Activated T-helper 1 cell treated with anti-CD3 and anti-CD28 coated beads, Interleukin-2, amount 50 U/mL, for 16 hours (primary cell): ENCODE measurements at places on chromosomes 4 and X.

DNA sequence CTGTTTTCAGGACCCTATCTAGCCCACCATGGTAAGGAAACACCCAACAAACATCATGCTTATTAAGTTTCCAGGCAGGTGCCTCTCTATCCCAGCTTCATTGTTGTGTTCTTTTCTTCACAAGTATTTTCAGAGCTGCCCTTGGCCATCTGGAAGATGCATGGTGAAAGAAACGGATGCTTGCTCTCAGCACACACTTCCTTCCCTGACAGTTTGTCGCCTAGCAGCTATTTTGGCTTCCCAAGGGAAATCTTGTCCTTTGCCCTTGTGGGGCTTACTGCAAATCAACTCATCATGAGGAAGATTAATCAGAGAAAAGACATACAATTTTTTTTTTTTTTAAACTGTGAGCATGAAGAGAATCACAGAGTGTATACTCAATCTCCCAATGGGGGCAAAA lies 128.8 kb downstream of the ASMT start:
- DNase-seq: no peak

DNA sequence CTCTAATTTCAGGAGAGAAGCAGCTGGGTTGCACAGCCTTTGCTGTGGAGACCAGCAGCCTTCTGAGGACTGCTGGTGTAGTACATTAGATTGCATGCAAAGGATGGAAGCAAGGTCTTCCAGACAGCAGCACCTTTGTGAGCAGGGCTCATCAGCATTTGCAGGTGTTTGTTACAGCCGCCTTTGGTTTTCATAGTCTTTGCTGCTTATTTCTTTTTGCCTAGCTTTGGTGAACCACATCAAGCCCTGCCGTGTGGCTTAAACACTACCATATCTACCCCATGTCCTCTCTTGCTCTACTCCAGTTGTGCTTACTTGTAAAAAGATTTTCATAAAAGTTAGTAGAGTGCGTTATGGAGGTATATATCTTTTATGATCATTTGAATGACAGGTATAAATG lies 57.5 kb downstream of the MTM1 start:
- DNase-seq: no peak

- DNase-seq: no peak
These were observed 165.2 kb downstream of the IL15 start for GRCh38 chr4:141801558-141801957.

DNA sequence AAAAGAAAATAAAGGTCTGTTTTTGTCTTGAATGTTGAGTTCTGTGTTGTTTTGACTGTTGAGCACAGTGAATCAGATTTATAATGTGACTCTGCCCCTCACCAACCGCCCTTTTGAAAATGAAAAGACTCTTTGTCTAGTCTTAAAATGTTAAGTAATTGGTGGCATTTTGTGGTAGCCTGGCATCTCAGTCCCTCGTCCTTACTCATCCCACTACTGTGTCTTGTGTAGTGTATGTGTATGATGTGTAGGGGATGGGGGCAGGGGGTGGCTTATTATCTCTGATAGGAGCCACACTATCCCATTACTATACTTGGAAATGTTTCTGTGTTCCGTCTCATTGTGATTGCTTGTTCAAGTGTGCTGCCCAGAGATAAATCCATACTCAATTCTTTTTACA lies 12.2 kb downstream of the KLHL34 start:
- DNase-seq: no peak

- no peak for DNase-seq
These were observed 175.3 kb downstream of the TSPAN5 start for GRCh38 chr4:98482847-98483806.

DNA sequence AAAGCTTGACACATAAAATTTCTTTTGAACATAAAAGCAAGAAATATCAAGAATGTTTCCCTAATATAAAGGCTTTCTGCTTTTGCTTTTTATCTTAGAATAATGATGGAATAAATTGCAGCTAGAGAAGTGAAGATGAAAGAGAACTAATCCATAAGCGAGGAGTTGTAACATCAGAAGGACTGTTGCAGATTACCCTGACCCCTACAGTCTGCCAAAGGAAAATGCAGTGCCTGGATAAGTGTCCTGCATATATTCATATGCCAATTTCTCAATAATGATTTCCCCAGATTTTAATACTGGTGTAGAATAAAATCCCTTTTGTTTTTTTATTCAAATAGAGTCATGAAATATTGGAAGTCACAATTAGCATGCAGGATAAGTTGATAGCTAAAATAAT lies 115.9 kb downstream of the MAGEC2 start:
- no peak for DNase-seq

DNA sequence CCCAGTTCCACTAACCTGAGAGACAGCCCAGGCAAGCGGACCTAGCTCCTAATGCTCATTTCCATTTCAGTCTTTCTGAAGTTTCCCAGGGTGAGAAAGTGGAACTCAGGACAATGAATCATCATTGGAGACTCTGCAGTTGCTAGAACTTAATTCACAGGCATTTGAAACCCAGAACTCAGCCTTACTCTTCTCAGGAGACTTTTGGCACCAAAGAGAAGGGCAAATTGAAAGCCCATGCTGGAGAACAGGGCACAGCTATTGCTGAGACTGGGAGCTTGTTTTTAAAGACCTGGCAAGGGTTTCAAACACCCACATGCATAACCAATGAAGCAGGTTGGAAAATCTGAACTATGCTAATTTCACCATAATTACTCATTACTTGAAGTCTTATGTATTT lies 36.0 kb downstream of the BST1 start:
- DNase-seq: no peak

GRCh38 chr4:163755013-163755412 lies 260.5 kb downstream of the TMA16 start:
- no peak for DNase-seq

DNA sequence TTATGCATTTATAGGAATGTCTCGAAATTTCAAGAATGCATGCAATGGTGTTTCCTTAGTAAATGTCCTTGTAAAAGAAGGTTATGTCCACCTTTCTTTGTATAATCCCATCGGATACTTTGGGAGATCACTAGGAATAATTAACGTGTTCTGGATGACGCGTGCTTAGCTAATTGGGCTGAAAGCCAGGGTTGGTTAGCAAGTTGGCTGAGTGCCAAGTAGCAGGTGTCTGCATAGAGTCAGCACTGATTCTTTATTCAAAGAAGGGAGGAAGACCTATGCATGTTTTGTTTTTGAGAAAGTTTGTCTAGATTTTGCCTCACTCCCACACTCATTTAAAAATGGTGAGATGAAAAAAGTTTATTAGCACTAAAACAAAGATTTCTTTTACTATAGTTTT lies 144.6 kb downstream of the SOX3 start:
- no peak for DNase-seq

GRCh38 chr4:7646384-7647061 lies 211.8 kb upstream of the PSAPL1 start:
- no peak for DNase-seq

DNA sequence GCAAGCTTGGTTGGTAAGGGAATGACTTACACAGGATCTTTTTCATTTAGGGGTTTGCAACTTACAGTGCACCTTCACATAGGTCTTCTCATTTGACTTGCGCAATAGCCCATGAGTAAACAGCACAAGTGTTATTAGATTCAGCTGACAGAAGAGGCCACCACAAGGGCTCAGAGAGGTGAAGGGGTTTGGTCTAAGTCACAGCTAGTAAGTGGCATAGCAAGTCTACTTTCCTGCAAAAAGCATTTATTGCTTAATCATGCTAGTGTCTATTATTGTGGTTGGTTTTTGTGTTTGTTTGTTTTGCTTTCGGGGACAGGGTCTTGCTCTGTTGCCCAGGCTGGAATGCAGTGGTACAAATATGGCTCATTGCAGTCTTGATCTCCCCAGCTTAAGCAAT lies 83.3 kb downstream of the SPRY1 start:
- DNase-seq: no peak

- peak; percentile 45 for DNase-seq
These were observed 1.8 kb downstream of the MAML3 start for GRCh38 chr4:140152013-140152703.

DNA sequence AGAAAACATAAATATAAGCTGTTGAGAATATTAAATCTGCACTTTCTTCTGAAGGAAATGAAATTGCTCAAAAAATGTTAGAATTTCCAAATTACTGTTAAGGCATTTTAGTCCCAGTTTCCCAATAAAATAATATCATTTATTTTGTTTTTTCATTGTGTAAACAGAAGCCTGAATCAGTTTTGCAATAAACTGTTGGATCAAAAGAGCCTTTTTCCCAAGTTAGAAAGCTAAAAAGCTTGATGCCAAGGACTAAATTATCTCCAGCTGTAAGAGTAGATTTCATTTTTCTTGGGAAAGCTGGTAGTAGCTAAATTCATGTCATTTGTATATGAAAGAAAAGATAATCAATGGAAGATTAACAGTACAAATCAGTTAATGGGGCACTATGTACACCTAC lies 95.8 kb downstream of the RNF150 start:
- no peak for DNase-seq

DNA sequence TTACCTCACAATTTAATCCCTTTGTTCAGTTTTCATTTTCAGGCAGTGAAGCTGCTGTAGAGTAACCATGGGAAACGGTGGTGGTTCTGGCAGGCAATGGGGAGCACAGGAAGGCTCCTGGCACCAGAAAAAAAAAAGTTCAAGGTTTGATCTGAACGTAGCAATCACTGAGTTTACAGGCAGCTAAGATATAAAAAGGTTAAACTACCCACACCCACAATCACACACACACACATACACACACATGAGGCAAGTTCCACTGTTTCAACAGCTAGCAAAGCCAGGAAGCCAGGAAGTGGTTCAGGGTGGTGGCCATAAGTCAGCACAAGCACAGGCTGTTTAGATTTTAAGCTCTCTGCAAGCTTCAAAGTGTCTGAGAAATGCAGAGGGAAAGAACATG lies at the start of gene SULT1B1:
TSS of gene SULT1B1 (minus strand) at position 166 of the 400 bp plus-strand sequence. CDS start 5,403 bp downstream, outside the sequence.
- DNase-seq: no peak

GRCh38 chr4:149112109-149112508 lies 669.9 kb upstream of the NR3C2 start:
- DNase-seq: no peak

GRCh38 chr4:127352220-127353113 lies 280.3 kb upstream of the INTU start:
- DNase-seq: no peak

DNA sequence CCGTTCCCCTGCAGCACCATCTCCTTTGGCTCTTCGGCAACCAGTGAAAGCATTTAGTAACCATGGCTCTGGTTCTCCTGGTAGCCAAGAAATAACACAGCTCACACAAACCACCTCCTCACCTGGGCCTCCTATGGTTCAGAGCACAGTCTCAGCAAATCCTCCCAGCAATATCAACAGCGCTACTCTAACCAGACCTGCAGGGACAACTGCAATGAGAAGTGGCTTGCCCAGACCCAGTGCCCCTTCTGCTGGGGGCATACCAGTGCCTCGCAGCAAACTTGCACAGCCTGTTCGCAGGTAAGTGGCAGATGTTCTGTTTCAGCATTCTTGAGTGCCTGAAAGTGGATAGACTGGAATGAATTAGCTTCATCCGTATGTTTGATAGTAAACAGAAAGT lies 63.0 kb upstream of the SLC10A4 start:
- DNase-seq: no peak

DNA sequence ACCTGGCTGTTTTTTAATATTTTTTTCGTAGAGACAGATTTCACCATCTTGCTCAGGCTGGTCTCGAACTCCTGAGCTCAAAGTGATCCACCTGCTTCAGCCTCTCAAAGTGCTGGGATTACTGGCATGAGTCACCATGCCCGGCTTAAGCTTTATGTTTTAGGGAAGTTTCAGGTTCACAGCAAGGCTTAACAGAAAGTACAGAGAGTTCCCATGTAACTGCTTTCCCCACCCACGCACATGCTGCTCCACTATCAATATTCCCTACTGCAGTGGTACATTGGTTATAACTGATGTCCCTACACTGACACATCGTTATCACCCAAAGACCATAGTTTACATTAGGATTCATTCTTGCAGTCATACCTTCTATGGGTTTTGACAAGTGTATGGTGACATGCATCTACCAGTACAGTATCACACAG lies 62.7 kb downstream of the PRPS1 start:
- no peak for DNase-seq

- no peak for DNase-seq
These were observed 129.5 kb upstream of the RBPJ start for GRCh38 chr4:26191353-26191752.

DNA sequence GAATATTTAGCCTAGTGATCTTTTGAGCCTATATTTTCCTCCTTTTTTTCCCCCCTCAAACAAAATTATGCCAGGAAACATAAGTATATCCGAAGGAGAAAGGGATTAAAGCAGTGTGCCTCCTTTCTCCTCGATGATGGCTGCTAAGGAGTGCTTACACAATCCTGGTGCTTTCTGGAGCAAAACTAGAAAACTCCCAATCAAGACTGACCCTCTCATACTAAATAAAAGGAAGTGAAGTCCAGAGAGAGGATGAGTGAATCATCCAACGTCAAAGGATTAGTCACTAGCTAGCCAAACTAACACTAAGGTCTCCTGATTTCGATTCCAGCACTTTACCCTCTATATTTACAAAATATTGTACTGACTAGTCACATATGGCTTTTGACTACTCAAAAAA lies 146.8 kb downstream of the PPP3CA start:
- DNase-seq: no peak

DNA sequence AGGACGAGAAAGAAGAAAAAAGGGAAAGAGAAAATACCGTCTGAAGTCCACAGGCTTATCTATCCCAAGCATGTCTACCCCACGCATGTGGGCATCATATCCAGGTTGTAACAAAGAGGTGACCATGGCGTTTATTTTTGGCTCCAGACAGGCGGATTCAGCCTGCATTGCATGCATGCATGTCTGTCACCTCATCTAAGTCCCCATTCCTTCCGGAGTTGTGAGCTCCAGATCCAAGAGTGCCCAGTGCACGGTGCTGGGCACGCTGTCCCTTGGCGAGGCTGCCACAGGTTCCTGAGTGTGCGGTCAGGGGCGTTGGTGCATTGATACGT lies 905 bp upstream of the GALNTL6 start:
- DNase-seq: no peak

DNA sequence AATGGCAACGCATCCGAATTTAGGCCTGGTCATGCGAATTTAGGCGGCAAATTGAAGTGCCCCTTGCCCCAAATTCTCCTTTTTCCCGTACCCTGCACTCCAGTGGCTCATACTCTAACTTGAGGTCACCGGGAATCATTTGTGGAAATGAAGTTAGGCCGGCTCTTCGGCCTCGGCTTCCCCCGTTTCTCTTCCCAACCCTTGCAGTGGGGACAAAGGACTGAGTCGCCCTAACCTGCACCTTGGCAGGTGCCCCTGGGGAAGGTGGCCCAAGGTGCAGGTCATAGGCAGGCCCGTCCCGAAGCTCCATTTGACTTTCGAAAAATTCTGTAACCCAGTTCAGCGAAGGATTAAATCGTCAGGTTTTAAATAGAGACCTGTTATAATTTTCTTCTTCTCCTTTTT lies 811 bp downstream of the SRD5A3 start:
- no peak for DNase-seq

GRCh38 chrX:69554321-69554947 lies 50.3 kb downstream of the NALF2 start:
- DNase-seq: no peak

DNA sequence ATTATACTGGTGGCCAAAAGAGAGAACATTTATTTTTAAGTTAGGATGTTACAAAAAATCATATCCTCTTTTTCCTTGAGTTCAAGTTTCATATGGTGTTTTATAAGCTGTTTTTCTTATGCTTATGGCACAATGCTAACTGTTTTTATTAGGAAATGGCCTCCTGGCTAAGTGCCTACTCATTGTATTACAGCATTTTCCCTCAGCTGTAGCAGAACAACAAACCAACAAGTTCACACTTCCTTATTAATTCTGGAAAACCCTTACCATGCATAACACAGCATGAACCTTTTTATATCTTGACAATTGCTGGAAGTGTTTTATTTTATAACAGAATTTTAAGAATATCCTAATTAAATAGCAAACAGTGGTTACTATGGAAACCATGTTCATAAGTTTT lies 165.8 kb downstream of the GASK1B start:
- DNase-seq: no peak

- peak; percentile 46 for DNase-seq
These were observed 34.3 kb downstream of the NALF2 start for GRCh38 chrX:69538321-69538876.
